ENCODE measurements at places on chromosomes 1 and 21.

DNA sequence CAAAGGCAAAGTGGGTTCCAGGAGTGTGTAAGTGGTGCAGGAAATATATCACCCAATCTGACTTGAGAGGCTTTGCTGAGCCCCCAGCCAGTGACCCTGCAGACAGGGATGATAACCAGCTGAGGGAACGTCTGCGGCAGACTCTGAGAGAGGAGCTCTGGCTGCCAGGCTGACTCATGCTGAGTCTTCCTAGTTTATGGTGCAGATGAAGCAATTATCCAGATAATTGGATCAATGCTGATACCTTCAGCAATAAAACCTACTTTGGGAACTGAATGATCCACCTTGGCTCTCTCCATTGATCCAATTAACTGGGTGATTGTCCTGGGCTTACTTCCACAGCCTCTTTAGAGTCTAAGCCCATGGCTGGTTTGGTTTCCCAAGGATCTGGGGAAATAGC, 7.3 kb downstream of the C8B start:
- no peak for DNase-seq

DNA sequence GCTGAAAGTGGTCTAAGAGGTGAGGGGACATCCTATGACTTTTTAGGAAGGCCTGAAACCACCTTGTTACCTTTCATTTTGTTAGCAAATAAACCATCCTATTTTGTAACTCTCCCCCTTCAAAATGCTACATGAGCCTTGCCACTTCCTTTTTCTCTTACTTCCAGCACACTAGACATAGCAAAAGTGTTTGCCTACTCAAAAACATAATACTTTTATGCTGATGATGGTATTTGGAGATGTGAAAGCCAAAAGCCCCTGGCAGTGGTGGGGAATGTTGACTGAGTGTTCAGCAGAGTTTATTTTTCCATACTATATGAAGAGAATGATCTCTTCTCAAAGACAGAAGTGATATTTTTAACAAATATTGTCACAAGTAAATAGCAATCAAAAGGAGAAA, 134.2 kb downstream of the EDEM3 start:
- no peak for DNase-seq

DNA sequence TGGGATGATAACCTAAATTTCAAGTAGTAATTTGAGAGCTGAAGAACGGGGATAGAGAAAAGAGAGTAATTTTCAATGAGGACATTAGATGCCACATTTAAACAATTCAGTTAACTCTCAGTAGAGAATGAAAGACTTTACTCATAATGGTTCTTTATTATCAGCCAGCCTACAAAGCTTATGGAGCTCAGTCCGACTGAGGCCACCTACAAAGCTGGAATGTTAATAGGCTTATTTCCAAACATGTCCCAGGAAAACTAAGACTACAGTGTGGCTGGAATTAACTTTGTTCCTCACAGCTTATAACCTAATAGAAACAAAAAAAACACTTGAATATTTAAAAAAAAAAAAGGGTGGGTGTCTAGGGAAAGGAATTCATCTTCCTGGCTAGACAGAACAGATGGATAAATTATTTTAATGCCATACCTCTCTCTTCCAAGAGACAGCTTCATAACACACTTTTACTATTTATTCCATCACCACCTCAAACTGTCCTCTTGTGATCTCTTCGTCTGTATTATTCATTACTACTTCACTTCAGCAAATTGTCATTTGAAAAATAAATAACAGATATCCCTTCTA, 9.8 kb downstream of the SLC19A2 start:
- no peak for DNase-seq

GRCh38 chr1:218783916-218784315, 389.8 kb upstream of the LYPLAL1 start:
- DNase-seq: no peak

GRCh38 chr1:177340601-177341067, 169.9 kb downstream of the BRINP2 start:
- DNase-seq: no peak

- no peak for DNase-seq
Observed at GRCh38 chr1:47917687-47918086, 79.5 kb downstream of the TRABD2B start.

DNA sequence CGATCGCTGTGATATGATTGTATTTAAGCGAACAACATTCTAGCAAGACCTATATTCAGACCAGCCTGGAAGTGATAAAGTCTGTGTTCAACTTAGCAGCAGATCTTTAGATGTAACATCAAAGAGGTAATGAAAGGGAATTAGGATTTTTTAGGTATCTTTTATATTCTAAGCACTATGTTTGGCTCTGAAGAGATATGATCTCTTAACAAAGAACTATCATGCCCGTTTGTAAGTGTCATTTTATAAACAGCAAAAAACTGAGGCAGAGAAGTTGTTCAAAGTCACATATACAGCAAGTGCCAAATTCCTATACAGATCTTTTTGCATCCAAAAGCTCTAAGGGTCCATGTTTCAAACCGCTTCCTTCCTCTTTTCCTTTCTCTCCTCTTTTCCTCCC, 53.0 kb upstream of the TIAM1 start:
- no peak for DNase-seq
